ENCODE measurements at places on chromosomes 5 and 9.

DNA sequence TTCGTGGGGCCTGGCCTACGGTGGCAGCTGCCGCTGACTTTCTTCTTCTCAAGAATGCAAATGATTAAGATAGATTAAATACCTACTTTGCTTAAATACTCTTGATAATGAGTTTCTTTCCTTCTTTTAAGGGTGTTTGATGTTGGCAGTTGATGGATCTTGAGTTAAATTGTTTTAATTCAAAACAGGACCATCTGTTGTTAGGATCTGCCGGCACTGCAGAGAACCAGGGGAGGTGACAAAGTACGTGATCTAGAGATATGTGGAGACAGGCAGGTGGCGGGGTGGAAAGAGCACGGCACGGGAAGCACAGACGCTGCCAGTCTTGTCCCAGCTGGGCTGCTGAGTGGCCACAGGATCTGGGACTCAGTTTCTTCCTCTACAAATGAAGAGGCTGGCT is 37.9 kb downstream of the MED27 start:
- no peak for DNase-seq

- DNase-seq: no peak
These were observed 337.5 kb upstream of the ADAMTSL1 start for GRCh38 chr9:18136354-18136994.

DNA sequence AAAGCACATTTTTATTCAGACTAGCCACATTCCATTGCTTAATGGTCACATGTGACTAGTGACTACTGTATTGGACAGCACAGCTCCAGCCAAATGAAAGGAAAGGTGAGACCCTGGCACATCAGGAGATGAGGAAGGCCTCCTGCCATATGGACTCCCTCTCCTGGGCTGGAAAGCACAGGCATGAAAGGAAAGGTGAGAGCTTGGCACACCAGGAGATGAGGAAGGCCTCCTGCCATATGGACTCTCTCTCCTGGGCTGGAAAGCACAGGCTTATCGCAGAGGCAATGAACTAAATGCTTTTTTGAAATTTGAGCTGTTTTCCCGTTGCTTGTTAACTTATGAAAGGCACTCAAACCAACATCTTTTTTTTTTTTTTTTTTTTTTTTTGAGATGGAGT is 144.8 kb upstream of the SLC12A2 start:
- no peak for DNase-seq

DNA sequence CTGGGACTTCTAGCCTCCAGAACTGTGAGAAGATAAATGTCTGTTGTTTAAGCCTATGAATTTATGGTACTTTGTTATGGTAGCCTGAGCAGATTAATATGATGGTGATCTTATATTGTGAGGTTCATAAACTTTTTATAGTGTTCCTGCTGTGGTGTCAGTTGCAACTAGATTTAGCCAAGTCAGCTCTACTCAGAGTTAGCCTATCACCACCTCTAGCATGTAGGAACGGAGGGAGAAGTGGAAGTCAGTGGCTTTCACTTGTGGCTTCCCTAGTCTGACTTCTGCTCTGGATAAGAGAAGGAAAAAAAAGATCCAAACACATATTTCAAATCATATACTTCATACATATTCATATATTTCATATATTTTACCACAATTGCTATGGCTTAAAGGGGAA is 6.6 kb downstream of the POC5 start:
- DNase-seq: no peak

- no peak for DNase-seq
These were observed 38.9 kb upstream of the CEP72 start for GRCh38 chr5:573206-573605.

- DNase-seq: no peak
These were observed 117.5 kb downstream of the MACIR start for GRCh38 chr5:103375863-103376591.

DNA sequence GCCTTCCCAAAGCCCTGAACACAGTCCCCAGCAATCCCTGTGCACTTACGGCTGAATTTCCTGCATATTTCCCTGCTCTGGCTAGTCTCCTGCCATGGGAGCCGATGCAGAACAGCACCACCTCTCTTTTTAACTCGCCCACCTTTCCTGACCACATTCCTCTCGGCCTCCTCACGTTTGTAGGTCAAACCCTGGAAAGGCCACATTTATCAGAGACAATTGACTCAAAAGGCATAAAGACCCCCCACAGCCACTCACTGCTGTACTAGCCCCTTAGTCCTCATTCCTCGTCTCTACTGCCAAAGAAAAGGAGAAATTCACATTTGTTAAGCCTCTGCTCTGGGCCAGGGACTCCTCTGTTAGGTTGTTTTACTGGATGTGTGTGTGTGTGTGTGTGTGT is 43.6 kb downstream of the ENC1 start:
- no peak for DNase-seq

GRCh38 chr5:142643634-142644033 is 42.3 kb downstream of the FGF1 start:
- no peak for DNase-seq

DNA sequence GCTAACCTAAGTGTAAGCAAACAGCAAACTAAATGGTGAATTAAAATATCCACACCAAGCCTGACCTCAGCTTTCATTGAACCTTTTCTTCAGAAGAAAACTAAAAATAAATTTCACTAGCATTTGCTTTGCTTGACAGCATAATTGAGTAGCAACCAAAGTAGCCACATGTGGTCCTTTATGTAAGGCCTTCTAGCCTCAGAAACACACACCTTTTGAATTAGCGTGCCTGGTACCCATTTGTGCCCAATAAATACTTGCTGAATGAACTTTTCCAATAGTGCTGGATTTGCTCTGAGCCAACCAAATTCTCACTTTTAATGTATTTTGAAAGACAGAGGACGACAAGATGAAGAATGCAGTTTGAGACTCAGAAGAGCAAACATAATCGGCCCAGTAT is 2.1 kb upstream of the NIPBL start:
- no peak for DNase-seq

DNA sequence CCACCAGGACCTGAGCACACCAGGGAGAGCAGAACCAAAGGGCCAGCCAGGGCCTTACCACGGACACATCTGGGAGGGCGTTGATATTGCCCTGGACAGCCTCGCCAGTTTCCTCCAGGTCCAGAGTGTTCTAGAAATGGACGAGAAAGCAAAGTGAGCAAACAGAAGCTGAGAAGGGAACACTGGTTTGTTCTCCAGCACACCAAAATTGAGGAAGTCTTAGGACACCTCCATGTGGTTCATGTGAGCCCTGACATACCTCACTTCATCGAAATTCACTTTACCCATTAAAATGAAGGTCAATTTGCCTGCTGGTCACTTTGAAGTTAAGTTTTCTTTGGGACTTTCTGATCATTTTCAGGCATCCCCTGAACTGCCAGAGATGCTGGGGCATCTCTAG is 20.1 kb upstream of the AKNA start:
- DNase-seq: no peak

DNA sequence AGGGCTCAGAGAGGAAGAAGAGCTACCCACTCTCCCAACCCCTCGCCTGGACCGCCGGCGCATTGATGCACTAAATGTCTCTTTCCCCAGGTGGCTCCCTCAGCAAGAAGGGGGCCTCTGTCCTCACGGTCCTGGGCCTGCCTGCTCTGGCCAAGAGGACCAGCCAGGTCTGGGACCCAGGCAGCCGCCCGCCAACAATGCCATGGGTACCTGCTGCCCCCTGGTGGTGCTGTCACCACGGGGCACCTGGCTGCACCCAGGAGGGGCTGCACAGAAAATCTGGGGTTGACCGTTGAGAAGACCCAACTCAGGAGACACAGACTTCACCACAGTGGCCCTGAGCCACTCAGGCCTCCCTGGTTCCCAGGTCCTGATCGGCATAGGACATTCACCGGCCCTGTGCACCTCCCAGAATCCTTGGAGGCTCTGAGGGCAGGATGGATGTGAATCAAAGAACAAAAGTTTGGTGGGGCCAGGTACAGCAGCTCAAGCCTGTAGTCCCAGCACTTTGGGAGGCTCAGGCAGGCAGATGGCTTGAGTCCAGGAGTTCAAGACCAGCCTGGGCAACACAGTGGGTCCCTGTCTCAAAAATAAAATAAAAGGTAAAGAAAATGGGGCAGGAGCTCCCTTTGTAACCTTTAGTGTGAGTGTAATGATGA is 2.4 kb upstream of the VAV2 start:
- DNase-seq: peak; percentile 74

DNA sequence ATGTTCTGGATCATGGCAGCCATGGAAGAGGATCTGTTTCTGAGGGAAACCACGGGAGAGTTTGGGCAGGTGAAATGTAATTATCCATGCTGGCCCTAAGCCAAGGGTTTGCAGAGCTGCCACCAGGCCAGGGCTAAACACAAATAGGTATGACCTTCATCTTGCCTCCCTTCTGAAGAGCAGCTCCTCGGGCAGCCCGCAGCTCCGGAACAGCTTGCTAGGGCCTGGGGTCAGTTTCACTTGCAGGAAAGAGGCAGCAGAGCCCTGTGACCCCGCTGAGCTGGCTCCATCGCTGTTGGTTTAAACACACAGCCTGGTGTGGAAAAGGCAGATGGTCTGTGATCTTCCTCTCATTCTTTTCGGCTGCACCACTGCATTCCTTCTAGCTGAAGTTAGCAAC is 141.4 kb downstream of the TMEM38B start:
- no peak for DNase-seq

DNA sequence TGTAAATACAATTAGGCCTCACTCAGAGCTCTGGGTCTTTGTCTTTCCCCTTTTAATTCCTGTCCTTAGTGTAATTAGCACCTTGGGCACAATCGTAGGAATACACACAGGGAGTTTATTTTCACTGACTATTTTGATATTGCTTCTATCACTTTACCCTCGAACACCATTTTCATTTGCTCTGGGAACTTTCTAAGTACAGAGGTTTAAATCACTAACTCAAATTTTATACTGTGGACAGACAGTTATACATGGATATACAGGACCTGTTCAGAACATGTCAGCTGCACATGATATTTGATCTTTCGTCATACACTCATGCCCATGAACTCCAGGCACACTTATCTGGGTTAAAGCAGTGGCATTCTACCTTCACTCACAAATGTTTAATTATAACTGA is 217.8 kb upstream of the TMEM161B start:
- no peak for DNase-seq

- no peak for DNase-seq
These were observed 207.8 kb downstream of the SEMA5A start for GRCh38 chr5:9337928-9338595.

- DNase-seq: no peak
These were observed 171.2 kb downstream of the HSPA4 start for GRCh38 chr5:133222979-133223378.

- DNase-seq: no peak
These were observed 351.1 kb upstream of the RIOK2 start for GRCh38 chr5:97534166-97534565.

GRCh38 chr5:154485096-154485491 is 7.1 kb upstream of the HAND1 start:
- DNase-seq: no peak

- no peak for DNase-seq
These were observed 36.8 kb upstream of the GLIPR2 start for GRCh38 chr9:36099718-36100117.

DNA sequence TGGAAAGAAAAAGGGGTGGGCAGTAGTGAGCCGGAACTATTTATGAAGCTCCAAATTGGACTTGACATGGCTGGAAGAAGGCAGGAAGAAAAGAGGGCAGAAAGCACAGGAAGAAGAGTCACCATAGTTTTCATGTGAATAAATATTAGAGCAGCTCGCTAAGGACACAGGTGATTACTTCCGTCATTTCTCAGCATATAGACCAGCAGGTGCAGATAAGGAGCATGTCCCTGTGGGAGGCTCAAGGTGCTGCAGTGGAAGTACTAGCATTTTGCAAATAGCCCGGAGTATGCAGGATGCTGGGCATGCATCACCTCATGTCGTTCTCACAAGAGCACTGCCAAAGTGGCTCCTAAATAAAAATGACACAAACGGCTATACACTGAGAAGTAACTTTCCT is 71.3 kb upstream of the HTR4 start:
- DNase-seq: no peak

GRCh38 chr9:84834426-84834825 is 164.9 kb downstream of the NTRK2 start:
- no peak for DNase-seq

DNA sequence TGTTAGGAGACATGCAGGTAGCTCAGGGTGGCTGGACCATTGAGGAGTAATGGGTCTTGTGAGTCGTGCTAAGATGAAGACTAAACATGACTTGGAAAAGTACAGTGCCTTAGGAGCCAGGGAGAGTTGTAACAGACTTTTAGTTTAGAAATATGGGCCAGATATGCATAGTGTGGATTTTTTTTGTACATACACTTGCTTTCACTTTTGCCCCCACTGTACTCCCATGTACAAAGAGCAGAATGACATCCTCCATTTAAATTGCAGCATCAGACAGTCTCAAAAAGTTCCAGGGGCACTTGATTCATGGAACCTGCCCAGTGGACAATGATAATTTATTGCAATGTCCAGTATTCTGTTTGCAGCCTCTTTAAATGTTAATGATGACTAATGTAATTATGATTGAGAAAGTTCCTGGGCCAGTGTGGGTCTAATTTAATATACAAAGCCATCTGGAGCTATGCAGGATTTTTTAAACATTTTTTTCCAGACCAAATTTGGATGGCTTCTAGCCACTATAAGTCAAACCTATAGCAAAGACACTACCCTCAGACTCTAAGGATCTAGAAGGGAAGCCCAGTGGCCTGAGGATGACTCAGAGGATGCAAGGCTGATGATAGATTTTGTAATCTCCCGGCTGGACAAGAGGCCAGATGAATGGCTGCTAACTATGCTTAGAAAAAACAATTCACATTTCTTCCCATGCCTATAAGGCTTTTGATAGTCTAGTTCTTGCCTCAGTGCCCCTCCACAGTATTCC is 80.1 kb downstream of the TRPC7 start:
- no peak for DNase-seq

DNA sequence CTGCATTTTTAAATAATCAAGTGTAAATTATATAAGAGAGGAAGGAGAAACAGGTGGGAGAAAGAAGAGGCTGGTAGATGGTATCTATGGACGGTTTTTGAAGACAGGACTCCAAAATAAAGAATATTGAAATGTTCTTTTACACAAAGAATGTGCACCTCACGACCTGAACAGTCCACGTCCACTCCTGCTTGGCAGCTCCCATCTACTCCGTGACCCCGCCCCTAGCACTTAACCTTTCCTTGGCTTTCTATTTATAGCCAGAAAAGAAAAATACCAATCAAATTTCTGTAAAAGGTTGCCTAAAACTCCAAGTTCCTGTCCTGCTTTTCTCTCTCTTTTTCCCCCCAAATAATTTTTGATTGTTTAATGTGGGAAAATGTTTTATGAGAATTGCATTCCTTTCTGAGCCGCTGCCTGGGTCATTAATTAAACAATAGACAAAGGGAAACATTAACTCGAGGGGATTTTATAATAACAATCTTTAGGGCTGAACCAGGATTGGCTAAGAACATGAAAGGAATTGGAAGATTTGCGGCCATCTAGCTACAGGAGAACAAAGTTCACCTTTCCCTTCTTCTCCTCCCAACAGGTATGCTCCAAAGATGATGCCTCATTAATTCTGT is 173.6 kb upstream of the MAP3K1 start:
- DNase-seq: no peak

All from head of caudate nucleus (tissue), 42 donors.